Activated naive CD8-positive, alpha-beta T cell treated with anti-CD3 and anti-CD28 coated beads, Interleukin-2, amount 50 U/mL, for 24 hours (primary cell): ENCODE measurements at places on chromosomes 6 and 20.

GRCh38 chr20:1087311-1087905 is 31.0 kb upstream of the PSMF1 start:
- DNase-seq: no peak

- DNase-seq: peak; percentile 44
Observed at GRCh38 chr20:63652192-63652980, 838 bp downstream of the STMN3 start.

- no peak for DNase-seq
Observed at GRCh38 chr6:3369985-3370360, 86.9 kb downstream of the SLC22A23 start.

DNA sequence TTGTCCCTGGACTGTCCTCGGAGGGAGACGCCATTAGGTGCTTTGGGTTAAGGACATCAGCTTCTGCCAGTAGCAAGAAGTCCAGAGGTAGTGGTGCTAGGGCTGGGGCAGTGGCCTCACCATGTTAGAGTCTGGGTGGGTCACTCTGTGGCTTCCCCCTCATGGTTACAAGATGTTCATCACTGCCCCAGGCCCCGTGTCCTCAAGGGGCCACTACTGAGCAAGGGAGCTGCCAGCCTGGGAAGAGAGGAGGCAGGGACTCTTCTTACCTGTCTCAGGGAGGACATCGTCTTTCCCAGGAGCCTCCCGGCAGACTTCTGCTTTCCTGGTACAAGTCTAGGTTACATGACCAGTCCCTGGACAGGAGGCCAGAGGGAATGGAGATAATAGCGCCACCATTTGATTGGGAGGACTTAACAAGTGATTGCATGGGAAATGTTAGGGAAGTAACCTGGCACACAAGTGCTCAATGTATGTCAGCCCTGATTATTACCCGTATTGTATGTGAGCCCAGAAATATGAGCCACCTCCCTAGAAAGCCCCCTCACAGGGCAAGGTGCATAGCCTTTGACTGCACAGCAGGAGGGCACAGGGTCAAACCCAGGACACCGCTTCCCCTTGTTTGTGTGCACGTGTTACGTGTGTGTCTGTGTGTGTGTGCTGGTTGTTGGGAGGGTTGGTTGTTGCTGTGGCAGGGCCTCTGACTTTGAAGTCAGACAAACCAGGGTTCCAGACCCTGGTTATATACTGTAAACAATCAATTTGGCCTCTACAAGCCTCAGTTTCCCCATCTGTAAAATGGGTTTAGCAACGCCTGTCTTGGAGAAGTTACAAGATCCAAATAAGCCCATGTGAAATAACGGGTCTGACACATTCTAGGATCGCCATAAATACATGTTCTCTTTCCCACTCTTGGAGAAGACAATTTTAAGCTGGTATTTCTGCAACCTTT is 30.0 kb downstream of the SIRPA start:
- no peak for DNase-seq

DNA sequence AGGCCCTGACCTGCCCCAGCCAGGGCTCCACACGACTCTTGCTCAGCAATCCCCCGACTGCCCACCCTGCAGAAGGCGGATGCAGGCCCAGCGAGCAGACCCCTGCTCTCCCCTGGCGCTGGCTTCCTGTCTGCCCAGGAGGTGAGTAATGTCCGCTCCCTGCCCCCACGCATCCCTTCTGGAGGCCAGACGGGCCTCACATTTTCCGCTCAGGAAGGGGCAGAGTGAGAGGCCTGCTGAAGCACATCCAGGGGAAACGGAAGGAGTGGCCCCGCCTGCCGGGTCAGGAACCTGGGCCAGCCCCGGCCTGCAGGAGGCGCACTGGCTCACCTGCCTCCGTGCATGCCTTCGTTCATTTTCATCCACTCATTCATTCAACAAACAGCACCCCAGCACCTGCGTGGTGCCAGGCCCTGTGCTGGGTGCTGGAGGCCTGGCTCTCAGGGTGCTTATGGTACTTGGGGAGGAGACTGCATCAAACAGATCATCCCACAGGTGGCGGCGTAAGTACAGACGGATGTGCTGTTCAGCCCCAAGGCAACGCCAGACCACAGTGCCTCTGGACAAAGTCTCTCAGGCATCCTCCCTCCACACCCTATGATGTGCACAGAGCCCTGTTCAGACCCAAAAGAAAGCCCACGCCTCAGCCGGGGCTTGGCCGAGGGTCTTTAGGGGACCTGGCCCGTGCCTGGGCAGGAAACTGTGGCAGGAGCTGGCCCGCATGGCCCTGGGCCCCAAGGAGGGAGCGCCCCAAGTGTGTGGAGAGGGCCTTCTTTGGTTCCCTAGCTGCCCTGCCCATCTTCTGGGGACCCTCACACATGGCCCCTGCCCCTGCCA is 112.1 kb downstream of the ASXL1 start:
- DNase-seq: peak; percentile 29

GRCh38 chr6:167331565-167331964 is 6.7 kb downstream of the TTLL2 start:
- DNase-seq: no peak

DNA sequence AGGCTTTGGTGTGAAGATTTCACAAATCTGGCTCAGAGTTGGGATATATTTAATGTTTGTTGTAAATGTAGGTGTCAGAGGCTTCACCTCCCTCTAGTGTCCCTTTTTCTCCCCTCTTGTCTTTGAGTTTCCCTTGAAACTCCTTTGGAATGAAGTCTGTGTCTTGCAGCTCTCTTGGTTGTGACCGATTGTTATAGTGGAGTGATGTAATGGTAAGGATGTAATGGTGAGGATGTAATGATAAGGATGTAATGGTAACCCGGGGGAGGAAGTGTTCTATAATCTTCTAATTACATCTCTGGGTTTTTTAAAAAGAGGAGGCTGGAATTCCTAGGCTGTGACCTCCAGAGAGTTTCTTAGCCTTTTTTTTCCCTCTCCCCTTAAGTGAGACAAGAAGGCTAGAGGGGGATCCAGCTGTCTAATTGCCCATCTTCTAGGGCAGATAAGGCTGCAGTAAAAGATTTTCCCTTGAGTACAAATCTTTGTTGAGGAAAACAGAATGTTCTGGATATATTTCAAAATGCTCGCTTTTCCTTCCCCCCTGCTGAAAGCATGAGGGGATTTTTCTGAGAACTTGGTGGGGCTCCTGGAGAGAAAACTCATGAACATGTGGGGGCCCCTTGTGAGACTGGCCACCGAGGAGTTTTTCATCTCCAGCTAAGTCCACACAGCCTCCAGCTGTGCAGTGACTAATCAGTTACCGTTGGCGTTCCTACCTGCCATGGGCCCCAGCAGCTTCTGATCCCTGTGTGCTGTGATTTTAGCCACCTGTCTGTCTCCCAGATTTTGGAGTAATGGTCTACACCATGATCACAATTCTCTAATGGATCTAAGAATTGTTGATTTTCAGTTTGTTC is 156.7 kb upstream of the PMEPA1 start:
- DNase-seq: no peak

DNA sequence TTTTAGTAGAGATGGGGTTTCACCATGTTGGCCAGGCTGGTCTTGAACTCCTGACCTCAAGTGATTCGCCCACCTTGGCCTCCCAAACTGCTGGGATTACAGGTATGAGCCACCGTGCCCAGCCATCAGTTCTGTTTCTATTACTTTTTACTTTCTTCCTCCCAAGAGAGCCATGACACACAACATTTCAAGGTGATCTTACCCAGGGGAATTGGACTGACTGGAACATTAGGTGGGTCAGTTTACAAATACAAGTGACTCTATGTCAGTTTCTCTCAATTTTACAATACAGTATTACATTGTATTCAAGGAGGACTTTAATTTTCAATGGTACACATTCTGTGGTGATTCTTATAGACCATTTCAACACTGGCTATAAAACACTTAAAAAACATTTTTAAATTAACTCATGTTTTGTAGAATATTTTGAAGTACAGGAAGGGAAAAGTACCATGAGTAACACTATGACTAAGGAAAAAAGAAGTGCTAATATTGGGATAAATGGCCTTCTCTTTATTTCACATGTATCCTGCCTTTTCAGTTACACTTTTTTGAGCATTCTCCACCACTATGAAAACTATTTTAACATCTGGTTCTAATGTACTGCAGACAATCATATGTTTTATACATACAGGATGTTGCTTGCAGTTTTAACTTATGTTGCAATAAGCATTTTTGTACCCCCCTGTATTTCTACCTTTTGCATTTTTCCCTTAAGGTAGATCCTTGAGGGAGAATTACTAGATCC is 8.4 kb downstream of the TPBG start:
- no peak for DNase-seq

DNA sequence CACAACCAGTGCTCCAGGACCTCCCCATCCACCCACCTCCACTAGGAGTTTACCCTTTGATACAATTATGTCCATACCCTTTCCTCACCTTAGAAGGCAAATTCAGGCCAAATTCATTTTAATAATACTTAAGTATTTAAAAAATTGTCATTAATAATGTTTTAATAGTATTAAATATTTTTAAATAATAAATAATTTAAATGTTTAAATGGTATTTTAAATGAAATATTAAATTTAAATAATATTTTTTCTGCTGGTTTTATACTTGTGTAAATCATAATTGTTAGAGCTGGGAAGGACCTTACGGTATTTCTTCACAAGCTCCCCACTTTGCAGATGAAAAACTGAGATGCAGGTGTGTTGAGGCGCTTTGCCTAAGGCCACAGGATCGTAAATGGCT is 67.8 kb downstream of the NRN1 start:
- no peak for DNase-seq

DNA sequence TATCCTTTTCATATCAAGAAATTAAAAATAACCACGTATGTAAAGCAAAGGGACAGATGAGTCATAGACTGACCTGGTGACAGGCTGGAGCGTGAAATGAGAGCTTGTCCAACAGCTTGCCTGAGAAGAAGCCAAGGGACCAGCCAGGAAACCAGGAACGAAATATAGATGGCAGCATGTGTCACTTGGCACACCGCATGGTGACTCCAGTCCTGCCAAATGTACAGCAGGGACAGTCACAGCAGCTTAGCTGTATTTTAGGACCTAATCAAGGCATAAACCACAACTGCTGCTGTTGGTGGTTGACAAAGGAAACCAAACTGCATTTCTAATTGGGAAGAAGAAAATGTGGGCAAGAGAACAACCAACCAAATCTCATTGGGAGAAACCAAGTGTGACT is 755.0 kb downstream of the TFAP2A start:
- DNase-seq: no peak

DNA sequence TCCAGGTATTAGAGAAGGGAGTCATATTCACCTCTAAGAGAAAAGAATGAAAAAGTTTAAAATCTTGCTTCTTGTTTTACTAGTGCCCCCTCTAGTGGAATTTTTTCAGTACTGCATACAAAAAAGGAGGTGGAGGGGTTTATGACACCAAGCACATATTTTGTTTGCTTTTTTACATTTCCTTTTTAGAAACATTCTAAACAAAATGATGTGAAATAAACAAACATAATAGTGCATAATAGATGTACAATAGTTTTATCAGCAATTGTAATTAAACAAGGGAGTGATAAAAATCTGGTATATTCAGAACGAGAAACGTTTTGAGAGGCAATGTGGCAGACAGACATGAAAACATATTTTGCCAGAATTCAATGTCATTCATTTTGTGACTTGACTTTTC is 111.0 kb upstream of the TFAP2D start:
- no peak for DNase-seq

DNA sequence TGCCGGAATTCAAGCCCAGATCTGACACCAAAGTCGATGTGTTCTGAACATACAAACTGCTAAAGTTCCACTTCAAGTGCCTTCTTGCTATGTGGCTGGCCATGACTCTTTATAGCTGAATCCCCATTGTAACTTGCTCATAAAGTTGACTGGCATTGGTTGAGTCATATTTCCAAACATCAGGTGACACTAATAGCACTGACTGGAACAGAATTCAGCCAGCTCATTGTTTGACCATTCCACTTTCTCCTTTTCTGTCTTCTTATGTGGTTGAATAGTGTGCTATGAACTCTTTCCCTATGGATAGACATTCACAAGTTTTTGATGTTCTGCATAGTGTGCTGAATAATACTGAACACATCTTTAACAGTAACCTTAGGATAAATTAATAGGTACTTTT is 266.2 kb upstream of the ZFP64 start:
- no peak for DNase-seq

GRCh38 chr20:24708411-24709295 is 239.2 kb downstream of the SYNDIG1 start:
- no peak for DNase-seq

DNA sequence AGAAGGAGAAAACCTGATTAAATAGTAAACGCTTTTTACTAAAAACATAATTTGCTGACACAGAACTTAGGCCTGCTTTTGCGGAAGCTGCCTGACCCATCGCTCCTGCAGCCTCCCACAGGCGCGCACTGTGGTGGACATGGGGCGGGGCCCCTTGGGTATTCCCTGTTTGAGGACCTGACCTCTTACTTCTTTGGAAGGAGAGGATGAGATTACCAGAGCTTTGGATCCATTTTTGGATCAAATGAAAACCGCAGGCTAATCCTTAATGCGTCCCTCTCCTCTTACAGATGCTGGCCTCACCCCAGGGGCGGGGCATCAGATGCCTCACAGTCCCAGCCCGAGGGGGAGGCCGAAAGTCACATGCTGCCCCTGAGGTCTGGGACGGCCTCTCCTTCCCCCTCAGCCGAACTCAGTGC is 151.0 kb downstream of the SCML4 start:
- no peak for DNase-seq

GRCh38 chr6:127582777-127583462 is 5.9 kb downstream of the C6orf58 start:
- no peak for DNase-seq

- no peak for DNase-seq
Observed at GRCh38 chr6:109672175-109672574, 18.8 kb downstream of the AK9 start.

GRCh38 chr20:36310215-36310981 is 4.3 kb downstream of the DLGAP4 start:
- no peak for DNase-seq

- DNase-seq: no peak
Observed at GRCh38 chr6:144762469-144762868, 477.3 kb downstream of the UTRN start.

DNA sequence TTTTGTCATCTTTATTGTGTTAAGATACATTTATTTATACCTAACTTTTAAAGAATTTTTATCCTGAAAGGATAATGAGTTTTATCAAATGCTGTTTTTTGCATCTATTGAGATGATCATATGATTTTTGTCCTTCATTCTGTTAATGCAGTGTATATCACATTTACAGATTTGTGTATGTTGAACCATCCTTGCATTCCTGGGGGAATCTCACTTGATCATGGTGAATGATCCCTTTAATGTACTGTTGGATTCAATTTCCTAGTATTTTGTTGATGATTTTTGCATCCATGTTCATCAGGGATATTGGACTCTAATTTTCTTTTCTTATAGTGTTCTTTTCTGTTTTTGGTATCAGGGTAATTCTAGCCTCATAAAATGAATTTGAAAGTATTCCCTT is 38.5 kb upstream of the SLC22A3 start:
- no peak for DNase-seq

GRCh38 chr20:45772693-45773092 is 19.0 kb downstream of the WFDC3 start:
- DNase-seq: no peak

- no peak for DNase-seq
Observed at GRCh38 chr20:57180954-57181353, 85.5 kb downstream of the BMP7 start.

GRCh38 chr6:140372064-140372463 is 997.6 kb upstream of the CITED2 start:
- no peak for DNase-seq
